ENCODE measurements at places on chromosomes 16 and 17. TPM values are rescaled to one million over a fixed set of nuclear protein-coding genes. Genes with fewer than 3 reads are reported as not detected.

Gene CES1
- not detected for total RNA-seq

Gene HSD17B1
- 0.86 TPM for total RNA-seq

Gene RAB37
- total RNA-seq = 0.17 TPM

Gene FOXJ1
- 0.26 TPM for total RNA-seq

Gene TIGD7
- 5.5 TPM for total RNA-seq

Gene ACSM2A
- not detected for total RNA-seq

Gene SLC38A7
- 4.0 TPM for total RNA-seq

Gene CDIP1
- total RNA-seq = 8.7 TPM
